ENCODE measurements at places on chromosomes 3 and 15.

DNA sequence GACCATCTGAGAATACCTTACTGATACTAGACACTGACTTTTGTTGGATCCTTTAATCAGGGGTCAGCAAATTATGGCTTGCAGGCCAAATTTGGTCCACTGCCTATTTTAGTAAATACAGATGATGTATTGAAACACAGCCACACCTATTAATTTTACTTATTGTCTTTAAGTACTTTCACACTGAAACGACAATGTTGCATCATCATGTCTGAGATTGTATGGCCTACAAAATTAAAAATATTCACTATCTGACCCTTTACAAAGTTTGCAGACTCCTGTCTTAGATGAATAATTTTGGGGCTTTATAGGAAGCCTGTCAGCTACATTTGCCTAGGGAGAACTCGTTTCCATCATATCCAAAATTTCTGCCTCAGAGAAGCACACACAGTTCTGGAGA lies 503.2 kb upstream of the TGFBR2 start:
- DNase-seq = no peak

DNA sequence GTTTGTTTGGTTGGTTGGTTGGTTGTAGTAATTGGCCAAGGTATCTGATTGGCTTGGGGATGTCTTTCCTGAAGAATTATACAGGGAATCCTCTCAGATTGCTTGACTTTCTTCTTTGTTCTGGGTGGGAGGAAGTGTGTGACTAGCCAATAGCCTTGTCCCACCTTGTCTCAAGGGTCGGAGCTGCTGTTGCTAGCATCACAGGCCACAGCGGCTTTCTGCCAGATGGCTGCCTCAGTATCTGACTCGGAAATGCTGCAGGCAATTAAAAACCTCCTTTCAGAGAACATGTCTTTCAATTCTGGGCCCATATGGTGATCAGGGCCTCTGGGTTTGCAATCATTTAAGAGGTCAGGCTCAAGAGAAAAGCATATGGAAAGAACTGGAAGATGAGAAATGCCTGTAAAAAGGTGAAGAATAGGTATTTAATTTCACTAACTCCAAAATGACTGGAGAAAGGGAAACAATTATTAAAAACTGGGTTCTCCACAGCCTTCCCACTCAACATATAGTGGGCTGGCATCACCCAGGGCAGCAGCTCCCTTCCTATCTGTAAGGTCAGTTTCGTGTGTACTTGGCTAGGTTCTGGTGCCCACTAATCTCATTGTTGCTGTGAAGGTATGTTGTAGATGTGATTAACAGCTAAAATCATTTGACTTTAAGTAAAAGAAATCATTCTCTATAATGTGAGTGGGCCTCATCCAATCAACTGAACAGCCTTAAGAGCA lies 32.4 kb downstream of the TGFBR2 start:
- DNase-seq = no peak

GRCh38 chr3:193983846-193984818 lies 151.8 kb upstream of the HES1 start:
- DNase-seq = no peak

DNA sequence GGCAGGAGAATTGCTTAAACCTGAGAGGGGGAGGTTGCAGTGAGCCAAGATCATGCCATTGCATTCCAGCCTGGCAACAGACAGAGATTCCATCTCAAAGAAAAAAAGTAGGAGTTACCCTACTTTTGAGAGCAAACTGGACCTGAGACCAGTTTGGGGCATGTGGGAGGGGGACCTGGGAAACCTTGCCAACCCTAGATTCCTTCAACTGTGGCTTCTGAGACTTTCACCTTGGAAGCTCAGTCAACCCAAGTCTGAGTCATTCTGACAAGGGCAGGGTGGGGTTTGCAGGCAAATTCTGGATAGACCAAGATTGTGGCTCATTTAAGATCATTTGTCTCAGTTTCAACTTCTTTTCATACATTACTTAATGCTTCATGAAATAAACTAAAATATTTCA lies 23.8 kb upstream of the SIAH2 start:
- DNase-seq = no peak
